Dermis blood vessel endothelial cell (primary cell): ENCODE measurements at places on chromosomes 5 and 9.

GRCh38 chr5:35777358-35778087 lies 79.2 kb upstream of the IL7R start:
- peak; percentile 89 for DNase-seq

DNA sequence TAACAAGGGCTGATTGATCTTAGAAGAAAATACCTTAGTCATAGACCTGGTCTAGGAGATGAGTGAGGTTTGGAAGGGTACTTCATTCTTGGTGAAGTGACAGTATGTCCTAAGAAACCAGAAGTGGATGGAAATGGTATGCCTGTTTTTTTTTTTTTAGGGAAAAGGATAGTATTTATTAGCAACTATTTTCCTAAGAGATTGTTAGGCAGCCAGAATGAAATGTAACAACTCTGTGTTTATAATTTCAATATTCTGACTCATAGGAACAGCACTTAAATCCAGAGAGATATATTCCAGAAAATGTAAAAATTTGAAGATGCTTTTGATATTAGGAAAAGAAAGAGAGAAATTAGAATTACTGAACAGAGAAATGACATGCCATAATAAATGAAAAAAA lies 21.2 kb upstream of the ARL14EPL start:
- no peak for DNase-seq

- DNase-seq, result no peak
These were observed 104.0 kb downstream of the PTTG1 start for GRCh38 chr5:160525471-160526261.

DNA sequence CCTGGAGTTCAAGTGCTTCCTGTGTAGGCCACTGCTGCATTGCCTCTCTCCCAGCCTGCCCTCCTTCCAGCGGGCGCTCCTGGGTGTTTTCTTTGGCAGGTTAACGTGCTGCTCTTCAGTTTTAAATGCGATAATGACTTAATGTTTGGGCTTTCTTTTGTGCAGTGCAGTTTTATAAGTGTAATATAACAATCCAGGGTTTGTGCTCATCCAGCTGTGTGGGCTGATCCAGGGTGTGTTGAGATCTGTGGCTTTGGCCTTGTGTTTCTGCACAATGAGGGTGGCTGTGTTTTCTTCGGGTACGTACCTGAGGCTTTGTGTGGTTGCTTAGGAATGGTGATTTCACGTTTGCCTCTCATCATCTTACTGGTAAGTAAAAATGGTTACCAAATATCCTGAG lies 50.6 kb downstream of the PCSK5 start:
- no peak for DNase-seq

DNA sequence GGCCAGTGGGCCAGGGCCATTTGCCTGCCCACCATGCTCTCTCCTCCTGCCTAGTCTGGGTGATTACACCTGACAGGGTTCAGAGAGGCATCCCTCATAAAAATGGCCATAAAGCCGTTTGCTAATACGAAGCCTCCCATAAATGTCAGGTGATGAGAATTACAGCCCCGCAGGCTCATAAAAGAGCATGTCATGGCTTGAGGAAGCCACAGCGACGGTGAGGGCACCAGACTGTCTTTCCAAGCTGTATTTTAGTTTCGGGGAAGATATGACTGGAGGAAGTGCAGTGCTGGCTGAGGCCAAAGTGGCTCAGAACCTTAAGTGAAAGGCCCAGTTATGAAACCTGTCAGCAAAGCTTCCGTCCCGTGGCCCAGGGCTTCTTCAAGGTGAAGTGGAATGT lies 18.5 kb upstream of the TCERG1 start:
- DNase-seq, result no peak

DNA sequence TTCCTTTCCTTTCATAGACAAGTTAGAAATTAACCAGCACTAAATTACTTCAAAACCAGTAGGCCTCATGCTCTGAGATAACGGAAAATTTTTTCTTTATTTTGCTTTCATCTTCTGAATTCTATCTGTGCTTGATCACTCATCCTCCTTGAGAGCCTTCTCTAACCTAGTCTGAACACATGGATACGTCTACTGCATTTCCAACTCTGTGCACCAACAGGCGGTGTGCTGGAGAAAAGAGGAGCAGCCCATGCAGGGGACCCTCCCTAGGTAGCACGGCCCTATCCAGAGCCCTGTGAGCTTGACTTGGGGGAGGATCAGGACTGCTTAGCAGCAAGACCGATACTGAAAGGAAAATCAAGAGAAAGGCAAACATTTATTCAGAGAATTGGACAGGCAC lies 149.8 kb downstream of the AUH start:
- peak; percentile 34 for DNase-seq
